ENCODE measurements at places on chromosomes 7 and 10.

- peak; percentile 81 for DNase-seq
These were observed 5.7 kb downstream of the UPK3B start for GRCh38 chr7:76515999-76516443.

GRCh38 chr10:62852961-62853702 is 37.0 kb upstream of the EGR2 start:
- DNase-seq, result no peak

- DNase-seq, result no peak
These were observed 3.1 kb downstream of the CADPS2 start for GRCh38 chr7:122883049-122883680.

- no peak for DNase-seq
These were observed 198.3 kb upstream of the ZMIZ1 start for GRCh38 chr10:78870458-78870857.

DNA sequence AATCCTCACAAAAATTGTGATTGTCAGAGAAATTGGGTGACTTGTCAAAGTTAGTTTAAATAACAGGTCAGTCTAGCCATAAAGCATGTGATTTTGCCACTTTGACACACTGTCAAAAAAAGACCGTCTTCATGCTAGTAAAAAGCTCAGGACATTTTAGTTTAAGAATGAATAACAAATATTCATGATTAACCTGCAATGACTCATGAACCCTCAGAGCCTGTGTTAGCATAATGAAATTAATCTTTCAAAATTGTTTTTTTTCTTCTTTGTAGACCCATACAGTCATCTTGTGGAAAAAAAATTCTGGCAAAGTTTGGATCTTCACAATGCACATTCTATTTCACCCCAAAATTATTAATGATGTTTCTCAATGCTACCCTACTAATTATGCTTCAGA is 255.2 kb upstream of the POT1 start:
- DNase-seq, result no peak

- no peak for DNase-seq
These were observed 21.5 kb downstream of the CTAGE6 start for GRCh38 chr7:143735962-143736361.

- DNase-seq, result no peak
These were observed 34.6 kb upstream of the ST7 start for GRCh38 chr7:116918704-116919103.

GRCh38 chr10:86945361-86946212 is 11.8 kb downstream of the MMRN2 start:
- DNase-seq, result peak; percentile 71

DNA sequence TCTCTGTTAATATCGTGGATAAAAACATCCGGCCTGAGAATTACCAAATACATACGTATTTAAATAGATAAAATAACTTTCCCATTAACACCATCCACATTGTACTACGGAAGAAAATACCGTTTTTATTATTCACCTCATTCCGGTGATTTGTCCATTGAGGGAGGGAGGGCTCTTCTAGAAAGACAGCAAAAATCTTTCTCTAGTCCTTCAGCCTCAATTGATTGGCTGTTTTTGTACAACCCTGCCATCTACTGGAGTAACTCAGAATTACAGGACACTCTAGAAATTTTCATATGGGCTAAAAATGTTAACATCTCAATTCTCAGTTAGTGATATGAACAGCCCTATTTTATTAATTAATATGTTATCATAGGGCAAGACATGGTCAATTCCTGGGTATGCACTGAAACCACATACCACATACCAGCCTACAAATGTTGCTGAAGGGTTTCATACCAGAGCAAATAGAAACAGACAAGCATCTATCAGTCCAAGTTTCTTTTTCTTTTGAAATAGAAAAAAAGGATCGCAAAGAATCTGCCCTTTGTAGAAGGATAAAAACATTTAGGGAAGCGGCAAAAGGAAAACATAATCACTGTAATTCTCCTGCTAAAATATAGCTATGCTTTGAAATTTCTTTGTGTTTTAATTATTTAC is 55.8 kb upstream of the CDCA7L start:
- DNase-seq, result no peak

DNA sequence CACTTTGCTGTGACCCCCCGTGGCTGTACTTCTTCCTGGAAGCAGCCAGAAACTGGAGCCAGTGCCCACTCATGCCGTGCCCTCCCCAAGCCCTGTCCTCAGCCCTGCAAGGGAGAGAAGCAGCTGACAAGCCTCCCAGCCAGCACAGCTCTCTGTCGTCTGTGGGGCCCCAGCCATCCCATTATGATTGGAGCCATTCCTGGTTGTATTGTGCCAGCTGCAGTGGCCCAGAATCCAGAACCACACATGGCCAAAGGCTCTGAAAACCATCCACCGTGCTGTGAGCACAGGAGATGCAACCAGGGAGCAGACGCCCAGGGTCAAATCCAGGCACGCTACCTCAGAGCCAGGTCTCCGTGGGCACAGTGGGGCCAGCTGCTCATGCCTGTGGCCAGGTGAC is 18.7 kb downstream of the GRID2IP start:
- no peak for DNase-seq

DNA sequence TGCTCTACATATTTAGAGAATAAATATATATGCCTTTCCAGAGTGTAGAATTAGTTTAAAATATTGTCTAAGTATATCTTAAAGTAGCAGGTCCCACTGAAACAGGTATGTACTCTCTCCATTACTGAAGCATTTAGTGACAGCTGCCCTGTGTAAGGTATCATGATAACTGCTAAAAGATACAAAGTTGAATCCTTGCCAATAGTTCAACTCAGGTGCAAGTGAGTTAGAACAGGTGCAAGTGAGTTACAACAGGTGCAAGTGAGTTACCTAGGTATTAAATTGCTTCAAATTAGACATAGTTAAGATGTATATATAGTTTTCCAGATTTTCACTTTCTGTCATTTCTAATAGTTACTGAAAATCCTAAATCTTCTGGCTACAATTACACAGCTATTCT is 119.1 kb downstream of the CNOT4 start:
- DNase-seq, result no peak

GRCh38 chr10:36236341-36236740 is 594.2 kb upstream of the FZD8 start:
- DNase-seq, result no peak

DNA sequence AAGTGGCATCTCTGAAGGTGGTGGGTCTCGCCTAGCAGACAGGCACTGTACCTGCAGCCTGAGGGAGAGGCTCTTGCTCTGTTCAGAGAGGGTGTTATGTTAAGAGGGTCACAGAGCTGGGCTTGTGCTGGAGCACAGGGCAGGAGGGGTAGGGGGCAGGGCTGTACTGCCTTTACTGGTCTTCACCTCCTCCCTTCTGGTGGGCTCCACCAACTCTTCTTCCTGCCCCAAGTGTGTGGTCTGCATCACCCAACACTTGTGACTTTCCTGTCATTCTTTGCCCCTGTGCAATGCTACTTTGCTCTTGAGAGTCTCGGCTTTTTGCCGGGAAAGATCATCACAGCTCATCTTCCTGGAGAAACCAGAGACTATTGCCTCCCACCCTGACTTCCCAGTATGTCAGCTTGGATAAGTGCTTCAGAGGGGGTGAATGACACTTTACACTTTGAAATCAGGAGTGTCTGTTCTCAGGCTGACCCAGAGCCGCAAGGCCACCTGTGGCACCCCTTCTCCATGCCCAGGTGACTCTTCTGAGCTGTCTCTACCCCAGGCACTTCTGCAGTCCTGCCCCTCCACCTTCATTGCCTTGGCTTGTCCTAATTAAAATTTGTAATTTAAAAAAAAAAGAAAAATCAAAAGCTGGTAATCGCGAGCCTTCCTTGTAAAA is 38.4 kb upstream of the IKZF1 start:
- DNase-seq, result no peak

DNA sequence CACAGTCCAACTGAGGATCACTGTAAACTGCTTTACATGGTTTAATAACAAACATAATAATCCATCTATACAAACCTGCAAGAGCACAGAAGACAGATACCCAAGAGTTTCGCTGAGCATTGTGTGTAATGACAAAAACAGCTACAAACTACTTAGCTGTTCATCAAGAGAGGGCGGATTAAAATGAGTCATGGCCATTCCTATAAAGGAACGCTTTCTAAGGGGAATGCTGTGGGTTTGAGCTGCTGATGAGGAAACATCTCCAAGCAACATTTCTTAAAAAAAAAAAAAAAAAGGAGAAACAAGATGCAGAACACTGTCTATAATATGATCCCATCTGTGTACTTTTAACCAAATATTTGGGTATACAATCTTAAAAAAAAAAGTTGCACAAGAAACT is 33.8 kb downstream of the VOPP1 start:
- DNase-seq, result no peak

DNA sequence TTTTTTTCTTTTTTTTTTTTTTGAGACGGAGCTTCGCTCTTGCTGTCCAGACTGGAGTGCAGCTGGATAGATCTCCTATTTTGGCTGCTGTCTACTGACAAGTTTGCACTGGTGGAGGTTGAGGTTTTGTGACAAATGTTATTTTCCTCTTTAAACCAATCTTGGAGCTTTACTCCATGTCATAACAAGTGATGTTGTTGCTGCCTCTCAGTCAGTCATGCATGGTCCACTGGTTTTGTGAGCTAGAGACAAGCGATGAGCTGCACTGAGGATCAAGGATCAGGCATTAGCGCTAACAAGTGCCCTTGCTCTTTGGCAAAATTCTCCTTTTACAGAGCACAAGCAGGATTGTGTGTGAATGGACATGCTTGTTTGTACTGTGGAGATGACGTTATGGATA is 805 bp upstream of the WDFY4 start:
- no peak for DNase-seq

DNA sequence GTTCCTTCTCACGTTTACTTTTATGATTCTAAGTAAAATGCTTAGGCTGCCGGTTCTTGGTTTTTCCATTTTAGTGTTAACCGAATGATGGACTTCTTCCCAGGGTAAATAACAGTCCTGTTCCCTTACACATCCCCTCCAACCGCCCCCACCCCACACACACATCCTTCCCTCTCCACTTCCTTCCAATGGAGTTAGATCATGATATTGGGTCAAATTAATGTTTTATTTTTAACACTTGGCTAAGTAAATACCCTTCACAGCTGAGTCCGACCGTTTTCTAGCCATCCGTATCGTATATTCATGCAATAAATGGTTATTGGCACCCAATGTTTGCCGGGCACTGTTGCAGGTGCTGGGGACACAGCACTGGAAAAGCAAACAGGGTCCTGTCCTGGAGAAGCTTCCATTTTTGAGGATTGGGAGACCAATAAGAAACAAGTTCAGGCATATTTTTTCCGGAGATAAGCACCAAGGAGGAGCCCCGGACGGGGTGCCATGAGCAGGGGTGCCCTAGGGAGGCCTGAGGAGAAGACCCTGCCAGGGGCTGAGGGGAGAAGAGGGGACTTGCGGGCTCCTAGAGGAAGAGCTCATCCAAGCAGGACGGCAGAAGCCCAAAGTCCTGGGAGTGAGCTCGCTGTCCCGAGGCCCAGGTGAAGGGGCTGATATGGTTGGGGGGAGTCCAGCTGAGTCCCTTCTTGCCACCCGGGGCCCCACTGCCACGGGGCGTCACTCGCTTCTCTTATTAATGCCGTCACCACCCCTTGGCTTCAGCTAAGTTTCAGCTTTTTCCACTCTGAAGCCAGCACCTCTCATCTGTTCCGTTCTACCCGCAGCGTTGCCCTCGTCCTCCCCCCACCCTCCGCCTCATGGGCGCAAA is 126.0 kb upstream of the RET start:
- no peak for DNase-seq

DNA sequence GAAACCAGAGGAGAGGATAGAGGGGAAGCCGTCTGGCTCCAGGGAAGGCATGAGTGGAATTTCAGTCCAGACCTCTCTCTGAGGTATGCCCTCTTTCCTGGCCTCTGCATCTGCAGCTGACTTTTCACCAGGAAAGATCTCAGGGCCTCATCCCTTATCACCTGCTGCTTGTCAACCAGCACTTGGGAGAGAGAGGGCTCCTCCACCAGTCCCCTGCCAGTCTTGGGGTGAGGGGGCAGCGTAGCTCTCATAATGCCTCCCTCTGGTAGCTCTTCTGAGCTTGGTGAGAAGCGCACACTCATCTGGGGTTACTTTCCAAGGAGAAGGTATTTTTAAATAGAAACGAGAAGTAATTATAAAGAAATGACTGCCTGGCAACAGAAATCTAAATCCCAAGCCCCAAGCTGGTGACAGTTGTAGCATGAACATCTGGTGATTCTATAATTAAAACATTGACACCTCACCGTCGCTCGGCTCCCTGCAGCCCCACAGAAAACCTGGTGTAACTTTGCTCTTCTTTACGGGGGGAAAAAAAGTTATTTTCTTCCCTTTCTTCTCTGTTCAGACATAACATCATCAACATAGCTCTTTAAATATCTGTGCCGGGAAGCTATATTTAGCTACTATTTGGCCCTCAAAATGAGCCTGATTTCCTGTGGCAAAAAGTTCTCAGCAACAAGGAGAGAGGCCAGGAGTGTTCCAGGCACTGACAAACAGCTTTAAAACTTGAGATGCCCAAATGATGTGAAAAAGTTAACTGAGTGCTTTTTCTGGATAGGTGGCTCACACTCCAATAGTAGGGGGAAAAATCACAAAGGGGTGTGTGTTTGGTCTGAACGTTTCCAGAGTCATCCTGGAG is 26.9 kb downstream of the HIP1 start:
- DNase-seq, result no peak

GRCh38 chr7:72058579-72058978 is 353.6 kb downstream of the CALN1 start:
- DNase-seq, result no peak

- DNase-seq, result no peak
These were observed 6.2 kb upstream of the ITGB1 start for GRCh38 chr10:32964270-32964669.

DNA sequence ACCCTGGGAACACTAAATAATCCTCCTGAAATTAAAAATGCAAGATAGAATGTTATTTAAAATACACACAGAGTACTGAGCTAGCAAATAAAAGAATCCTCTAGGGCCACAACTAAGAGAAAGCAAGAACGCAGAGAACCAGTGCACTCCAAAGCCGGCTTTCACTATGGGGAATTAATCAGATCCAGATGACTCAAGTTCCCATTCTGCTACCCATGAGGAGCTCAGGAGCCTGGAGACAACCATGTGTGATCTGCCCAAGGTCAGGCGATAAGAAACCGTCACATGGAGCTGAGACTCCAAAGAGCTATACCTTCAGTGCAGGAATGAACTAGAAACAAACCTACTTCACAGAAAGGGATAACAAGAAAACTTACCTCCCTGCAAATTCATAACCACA is 19.5 kb upstream of the CYREN start:
- peak; percentile 43 for DNase-seq

DNA sequence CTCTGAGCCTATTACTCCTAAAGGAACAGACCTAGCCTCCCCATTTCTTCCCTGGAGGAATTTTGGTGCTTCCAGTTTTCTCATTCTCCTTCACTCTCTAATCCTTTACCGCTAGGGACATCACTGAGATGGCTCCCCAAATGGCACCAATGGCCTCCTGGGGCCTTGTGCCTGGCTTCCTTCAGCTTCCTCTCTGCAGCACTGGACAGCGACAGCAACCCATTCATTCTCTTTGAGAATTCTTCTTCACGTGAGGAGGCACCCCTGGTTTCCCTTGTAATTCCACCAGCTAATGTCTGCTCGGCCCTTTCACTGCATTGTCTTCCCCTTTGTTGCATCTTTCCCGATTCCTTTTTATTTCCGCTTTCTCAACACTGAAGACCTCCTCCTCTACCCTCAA is 24.6 kb upstream of the KDM7A start:
- no peak for DNase-seq

All from testis (tissue), 5 donors.